ENCODE measurements at places on chromosomes 11 and 22. TPM values are rescaled to one million over a fixed set of nuclear protein-coding genes. Genes with fewer than 3 reads are reported as not detected.

The CTSF gene
- total RNA-seq, result not detected

The ANKK1 gene
- 0.11 TPM for total RNA-seq

The DMC1 gene
- 1.1 TPM for total RNA-seq

- H3K27ac ChIP-seq, result no peak overlapping the region
- H3K4me3 ChIP-seq, result no peak overlapping the region
- no peaks in the 10 kb centered on the region for H3K36me3 ChIP-seq
- no peaks in the 10 kb centered on the region for H3K27me3 ChIP-seq
These were observed 858.8 kb downstream of the METTL15 start for GRCh38 chr11:28966951-28967350.

- DNase-seq, result no peak
- no peaks in the 10 kb centered on the region for H3K27me3 ChIP-seq
- peaks cover 14% of the 10 kb centered on the region for H3K4me1 ChIP-seq
- no peaks in the 10 kb centered on the region for H3K36me3 ChIP-seq
- H3K4me3 ChIP-seq, result no peak overlapping the region
These were observed 132.6 kb downstream of the WNT11 start for GRCh38 chr11:76073724-76074123.

- H3K4me3 ChIP-seq, result no peak overlapping the region
- DNase-seq, result no peak
- no peaks in the 10 kb centered on the region for H3K36me3 ChIP-seq
These were observed 43.7 kb downstream of the CD82 start for GRCh38 chr11:44608991-44609782.

Measured in Caco-2 (cell line).